ENCODE measurements at places on chromosomes 6 and 20. TPM values are rescaled to one million over a fixed set of nuclear protein-coding genes. Genes with fewer than 3 reads are reported as not detected.

Gene LTV1
- 41.4 TPM for total RNA-seq

Gene AFDN
- 22.6 TPM for total RNA-seq

Gene ADTRP
- 0.56 TPM for total RNA-seq

Gene FOXC1
- 6.8 TPM for total RNA-seq

Gene ULBP2
- 3.2 TPM for total RNA-seq

Gene DPPA5
- total RNA-seq: not detected

Gene RAET1L
- total RNA-seq: 0.44 TPM

Gene ANKRD66
- total RNA-seq: not detected

Gene TOP1
- total RNA-seq: 195 TPM

Measured in A549 treated with Hydrocortisone at 1 μM for 4 hours (cell line).